SHP77 (cell line): ENCODE measurements at places on chromosomes 3 and 15.

- DNase-seq, result no peak
Measured at GRCh38 chr3:115961380-115961779, 338.1 kb downstream of the GAP43 start.

GRCh38 chr3:177553579-177553978 is 356.3 kb upstream of the TBL1XR1 start:
- no peak for DNase-seq

- DNase-seq, result no peak
Measured at GRCh38 chr15:82646250-82647044, 716 bp downstream of the CPEB1 start.

- no peak for DNase-seq
Measured at GRCh38 chr3:154115332-154115731, 5.9 kb upstream of the ARHGEF26 start.

GRCh38 chr3:79247725-79248043 is 520.1 kb downstream of the ROBO1 start:
- DNase-seq, result no peak

- no peak for DNase-seq
Measured at GRCh38 chr15:69060744-69061143, 46.2 kb downstream of the NOX5 start.

DNA sequence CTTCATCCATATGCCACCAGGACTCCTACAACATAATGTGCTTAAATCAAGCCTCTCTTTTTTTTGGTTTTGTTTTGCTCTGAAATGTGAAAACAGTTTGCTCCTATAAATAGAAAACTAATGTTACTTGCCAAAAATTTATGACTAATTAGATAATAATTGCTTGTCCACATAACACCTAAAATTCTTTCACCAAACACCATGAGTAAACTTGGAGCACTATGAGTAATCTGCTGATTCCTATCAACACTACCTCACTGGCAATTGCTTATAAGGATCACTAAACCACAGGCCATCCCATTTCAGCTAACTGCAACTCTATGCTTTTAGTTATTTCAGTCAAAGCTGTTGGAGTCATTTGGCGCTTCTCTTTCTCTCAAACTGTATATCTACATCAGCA is 252.7 kb downstream of the EPHA3 start:
- no peak for DNase-seq

GRCh38 chr15:35929740-35930444 is 383.9 kb upstream of the DPH6 start:
- no peak for DNase-seq

GRCh38 chr3:40780925-40781406 is 256.2 kb downstream of the ZNF621 start:
- peak; percentile 46 for DNase-seq

GRCh38 chr3:161925749-161926360 is 429.2 kb downstream of the OTOL1 start:
- no peak for DNase-seq

- DNase-seq, result no peak
Measured at GRCh38 chr3:127735767-127736693, 63.3 kb downstream of the ABTB1 start.

DNA sequence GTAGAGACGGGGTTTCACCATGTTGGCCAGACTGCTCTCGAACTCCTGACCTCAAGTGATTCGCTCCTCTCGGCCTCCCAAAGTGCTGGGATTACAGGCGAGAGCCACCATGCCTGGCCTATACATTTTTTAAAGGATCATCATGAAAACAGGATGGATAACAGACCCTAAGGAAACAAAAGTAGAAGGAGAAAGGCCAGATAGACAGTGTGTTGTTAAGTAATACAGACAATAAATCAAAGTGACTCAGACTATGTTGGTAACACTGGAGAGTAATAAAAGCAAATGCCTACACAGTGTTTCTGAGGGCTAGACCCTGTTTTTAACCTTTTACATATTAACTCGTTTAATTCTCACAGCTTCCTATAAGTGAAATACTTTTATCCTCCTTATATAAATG is 133.8 kb upstream of the MCTP2 start:
- no peak for DNase-seq

DNA sequence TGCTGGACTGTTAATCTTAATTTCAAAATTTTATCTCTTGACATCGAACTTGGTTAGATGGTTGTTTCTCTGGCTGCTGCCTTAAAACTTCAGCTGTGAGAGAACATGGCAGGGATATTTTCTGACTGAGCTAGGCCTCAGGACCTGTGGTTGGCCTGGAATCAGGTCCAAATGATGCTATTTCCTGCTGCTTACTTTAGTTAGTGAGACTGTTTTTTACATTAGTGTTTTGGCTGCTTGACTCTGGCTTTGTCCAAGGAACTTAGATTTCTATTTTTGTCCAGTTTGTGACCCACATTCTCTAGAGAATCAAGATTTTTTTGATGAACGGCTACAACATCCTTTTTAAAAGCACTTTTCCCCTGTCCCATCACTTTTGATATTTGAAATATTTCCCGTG is 497.9 kb upstream of the SGO1 start:
- DNase-seq, result no peak

- no peak for DNase-seq
Measured at GRCh38 chr15:62901087-62901486, 141.5 kb upstream of the TPM1 start.

DNA sequence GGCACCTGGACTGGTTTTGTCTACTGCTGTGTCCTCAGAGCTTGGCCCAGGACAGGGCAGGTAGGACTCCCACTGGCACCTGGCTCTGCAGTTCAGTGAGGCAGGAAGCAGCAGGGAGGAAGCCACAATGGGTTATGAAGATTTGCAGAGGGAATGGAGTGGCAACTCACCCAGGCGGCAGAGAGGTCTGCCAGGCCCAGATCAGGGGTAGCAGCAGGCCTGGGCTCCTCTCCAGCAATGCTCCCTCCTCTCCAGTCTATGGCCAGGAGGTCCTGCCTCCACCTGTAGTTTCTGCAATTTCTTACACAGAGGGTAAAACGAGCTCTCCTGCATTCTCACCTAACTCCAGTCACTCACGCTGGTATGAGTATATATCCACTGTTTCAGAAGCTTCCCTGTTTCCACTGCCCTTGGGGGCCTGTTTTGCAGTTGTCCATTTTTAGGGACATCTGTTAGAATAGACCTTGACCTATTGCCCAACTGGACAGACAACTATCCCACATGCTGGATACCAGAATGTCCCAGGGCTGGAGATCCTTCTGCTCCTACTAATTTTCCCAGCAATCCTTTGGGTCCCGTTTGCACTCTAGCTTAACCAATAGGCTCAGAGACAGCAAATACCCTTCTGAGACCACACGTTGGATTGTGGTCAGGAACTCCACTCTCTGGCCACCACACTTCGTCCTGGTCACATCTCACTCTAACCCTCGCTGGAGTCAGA is 35.2 kb downstream of the HMCES start:
- no peak for DNase-seq

GRCh38 chr15:55737373-55737772 is 5.6 kb downstream of the PRTG start:
- no peak for DNase-seq

GRCh38 chr15:94547711-94548110 is 316.4 kb downstream of the MCTP2 start:
- no peak for DNase-seq

DNA sequence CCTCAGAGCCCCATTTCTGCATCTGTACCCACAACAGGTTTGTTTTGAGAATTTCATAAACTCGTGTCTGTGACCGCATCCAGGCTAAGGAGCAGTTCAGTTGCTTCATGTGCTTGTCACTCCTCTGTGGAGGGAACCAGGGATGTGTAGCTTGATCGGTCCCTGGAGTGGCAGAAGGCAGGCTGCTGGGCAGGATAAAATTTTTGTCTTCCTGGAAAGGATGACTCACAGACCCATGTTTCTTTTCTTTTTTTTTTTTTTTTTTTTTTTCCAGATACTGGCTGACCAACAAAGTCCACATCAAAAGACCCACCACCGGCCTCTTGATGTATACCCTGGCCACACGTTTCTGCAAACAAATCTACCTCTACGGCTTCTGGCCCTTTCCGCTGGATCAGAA is 70.1 kb downstream of the ST8SIA2 start:
- DNase-seq, result no peak

DNA sequence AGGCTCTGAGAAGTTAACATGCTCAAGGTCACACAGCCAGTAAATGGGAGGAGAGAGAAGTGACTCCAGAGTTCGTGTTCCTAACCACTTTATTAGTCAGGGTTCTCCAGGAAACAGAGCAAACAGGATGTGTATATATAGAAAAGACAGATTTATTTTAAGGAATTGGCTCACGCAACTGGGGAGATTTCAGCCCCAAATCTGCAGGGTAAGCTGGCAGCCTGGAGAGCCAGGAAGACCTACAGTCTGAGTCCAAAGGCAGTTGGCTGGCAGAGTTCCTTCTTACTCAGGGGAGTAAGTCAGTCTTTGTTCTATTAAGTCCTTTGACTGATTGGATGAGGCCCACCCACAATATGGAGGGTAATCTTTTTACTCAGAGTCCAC is 118.2 kb upstream of the PROK2 start:
- DNase-seq, result no peak

GRCh38 chr3:114584734-114585371 is 291.0 kb downstream of the TIGIT start:
- DNase-seq, result no peak
